NCI-H2171 (cell line): ENCODE measurements at places on chromosomes 5 and 9.

DNA sequence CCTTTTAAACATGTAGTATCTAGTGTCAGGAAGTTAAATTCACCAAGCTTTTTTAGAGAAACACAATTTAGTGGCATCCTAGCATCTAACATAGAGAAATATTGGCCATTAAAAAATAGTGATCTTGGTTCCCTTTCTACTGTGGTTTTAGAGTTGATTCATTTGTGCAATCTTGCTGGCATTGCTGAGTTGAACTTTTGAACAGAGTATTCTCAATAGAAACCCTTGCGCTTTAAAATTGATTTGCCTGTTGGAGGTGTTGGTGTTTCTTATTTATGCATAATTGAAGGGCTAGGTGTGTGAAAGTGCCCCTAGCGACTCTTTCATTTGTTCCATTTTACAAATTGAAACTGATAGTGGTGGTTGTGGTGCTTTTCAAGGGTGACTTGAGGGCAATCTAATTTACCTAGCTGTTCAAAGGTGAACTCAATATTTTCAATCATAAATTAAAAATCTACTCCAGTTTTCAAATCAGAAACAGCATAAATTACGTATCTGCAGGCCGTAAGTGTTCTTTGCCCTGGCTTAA, 73.0 kb upstream of the MPDZ start:
- no peak for DNase-seq

GRCh38 chr5:141683596-141684141, 1.6 kb upstream of the ARAP3 start:
- no peak for DNase-seq

DNA sequence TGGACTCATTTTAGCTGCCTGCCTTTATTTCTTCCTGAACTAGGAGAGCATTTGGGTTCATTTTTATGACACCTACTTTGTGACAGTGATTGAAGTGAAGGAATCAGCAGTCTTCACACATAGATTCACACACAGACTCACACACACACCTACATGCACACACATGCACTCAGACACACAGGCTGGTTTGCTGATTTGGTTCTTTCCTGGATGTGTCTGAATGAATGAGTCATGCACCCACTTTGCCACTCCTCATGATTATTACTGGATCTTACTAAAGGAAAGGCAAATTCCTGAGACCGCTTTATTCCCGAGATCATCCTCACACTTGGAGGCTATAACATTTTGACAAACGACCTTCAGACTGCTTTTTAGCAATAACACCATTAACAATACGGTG, 529.5 kb downstream of the AGTPBP1 start:
- DNase-seq, result no peak

DNA sequence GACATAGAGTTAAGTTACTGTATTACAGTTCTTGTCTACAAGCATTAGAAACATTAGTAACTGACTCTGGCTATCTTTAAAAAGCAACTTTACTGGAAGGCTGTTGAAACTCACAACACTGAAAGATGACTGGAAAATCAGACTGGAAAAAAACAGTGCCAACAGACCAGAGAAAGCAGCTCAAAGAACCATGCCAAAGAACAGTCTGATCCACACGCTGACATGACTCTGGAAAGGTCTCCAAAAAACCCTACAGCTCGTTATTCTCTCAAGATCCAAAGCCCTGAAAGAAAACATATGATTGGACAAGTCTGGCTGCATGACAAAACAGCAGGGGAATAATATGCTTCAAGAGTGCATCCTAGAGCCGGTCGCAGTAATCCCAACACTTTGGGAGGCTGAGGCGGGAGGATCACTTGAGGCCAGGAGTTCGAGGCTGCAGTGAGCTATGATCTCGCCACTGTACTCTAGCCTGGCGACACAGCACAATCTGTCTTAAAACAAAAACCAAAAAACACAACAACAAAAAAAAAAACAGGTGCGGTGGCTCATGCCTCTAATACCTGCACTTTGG, 5.6 kb downstream of the GOLPH3 start:
- no peak for DNase-seq

GRCh38 chr5:55407059-55407684, 99.4 kb downstream of the MTREX start:
- no peak for DNase-seq

- no peak for DNase-seq
These were observed 72.5 kb downstream of the PLAC8L1 start for GRCh38 chr5:146032911-146033310.

DNA sequence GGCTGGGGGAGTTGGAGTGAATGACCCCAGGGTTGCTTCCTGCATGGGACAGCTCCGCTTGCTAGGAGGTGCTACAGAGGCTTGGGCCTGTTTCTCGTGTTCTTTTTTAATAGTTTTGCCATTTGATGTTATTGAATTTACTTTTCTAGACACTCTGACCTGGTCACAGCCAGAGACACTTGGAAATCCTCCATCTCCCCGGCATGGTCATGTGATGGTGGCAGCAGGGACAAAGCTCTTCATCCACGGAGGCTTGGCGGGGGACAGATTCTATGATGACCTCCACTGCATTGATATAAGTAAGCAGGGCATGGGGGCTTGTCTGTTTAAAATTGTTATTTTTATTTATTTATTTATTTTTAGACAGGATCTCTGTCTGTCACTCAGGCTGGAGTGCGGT, 13.4 kb downstream of the HSPA5 start:
- DNase-seq, result no peak

- DNase-seq, result no peak
These were observed 97.9 kb downstream of the FSTL4 start for GRCh38 chr5:133514456-133514855.

- DNase-seq, result no peak
These were observed 12.3 kb downstream of the MAST4 start for GRCh38 chr5:66608501-66608900.
